Dorsolateral prefrontal cortex (tissue), 122 donors: ENCODE measurements at places on chromosomes 16 and 17.

DNA sequence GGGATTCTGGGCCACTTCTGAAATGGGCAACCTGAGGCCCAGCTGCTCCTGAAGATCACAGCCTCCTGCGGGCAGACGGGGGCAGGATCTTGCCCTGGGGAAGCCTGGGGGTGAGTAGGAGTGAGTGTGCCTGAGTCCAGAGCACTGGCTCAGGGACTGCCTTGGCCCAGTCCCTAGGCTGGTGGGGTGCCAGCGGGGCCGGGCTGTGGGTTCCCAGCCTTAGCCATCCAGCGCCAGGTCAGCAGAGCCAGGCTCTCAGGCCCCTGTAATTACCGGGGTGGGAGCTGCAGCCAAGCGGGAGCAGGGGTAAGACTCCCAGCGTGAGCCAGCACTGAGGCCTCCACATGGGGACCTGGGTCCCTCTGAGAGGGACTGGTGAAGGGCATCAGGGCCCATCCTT, 8.2 kb downstream of the SPNS2 start:
- no peak for DNase-seq

DNA sequence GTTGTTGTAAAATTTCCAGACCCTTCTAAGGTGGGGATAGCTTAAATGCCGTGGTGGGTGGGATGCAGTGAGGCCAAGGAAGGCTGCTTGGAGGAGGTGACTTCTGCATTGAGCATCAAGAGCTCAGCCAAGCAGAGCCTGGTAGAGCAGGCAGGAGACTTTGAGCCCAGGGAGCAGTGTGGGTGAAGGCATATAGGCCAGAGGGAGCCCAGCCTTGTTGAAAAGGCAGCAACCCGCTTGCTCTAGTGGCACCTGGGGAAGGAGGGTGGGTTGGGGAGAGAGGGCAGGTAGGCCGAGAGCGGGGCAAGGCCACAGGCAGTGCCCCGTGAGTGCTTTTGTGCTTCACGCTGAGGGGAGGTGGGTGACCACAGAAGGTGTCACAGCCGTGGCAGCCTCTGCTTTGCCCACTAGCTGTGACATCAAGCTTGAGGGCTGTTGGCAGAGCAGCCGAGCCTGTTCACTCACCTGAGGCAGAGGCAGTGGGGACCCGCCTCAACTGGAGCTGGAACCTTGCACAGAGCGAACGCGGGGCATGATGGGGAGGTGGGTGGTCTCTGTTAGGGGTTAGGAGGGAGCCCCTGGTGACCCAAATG, 56.1 kb downstream of the IRF8 start:
- no peak for DNase-seq

DNA sequence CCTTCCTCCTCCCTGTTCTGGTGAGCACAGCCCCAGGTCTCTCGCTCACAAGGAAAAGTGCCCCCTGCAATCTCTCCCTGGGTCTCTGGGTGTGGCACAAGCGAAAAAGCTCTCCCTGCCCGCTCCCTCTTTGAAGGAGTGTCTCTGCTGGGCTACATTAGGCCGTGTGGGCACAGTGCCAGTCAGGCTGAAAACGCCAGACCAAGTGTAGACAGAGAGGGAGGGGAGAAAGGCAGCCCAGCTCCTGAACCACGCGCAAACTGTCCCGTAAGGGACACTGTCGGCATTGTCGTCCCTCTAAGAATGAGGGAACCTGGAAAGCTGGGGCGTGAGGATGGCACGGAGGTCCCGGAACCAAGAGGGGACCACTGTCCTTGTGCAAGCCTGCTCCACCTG, 3.9 kb downstream of the SMIM5 start:
- no peak for DNase-seq

- no peak for DNase-seq
Observed at GRCh38 chr17:33667671-33668070, 374.6 kb upstream of the ASIC2 start.

DNA sequence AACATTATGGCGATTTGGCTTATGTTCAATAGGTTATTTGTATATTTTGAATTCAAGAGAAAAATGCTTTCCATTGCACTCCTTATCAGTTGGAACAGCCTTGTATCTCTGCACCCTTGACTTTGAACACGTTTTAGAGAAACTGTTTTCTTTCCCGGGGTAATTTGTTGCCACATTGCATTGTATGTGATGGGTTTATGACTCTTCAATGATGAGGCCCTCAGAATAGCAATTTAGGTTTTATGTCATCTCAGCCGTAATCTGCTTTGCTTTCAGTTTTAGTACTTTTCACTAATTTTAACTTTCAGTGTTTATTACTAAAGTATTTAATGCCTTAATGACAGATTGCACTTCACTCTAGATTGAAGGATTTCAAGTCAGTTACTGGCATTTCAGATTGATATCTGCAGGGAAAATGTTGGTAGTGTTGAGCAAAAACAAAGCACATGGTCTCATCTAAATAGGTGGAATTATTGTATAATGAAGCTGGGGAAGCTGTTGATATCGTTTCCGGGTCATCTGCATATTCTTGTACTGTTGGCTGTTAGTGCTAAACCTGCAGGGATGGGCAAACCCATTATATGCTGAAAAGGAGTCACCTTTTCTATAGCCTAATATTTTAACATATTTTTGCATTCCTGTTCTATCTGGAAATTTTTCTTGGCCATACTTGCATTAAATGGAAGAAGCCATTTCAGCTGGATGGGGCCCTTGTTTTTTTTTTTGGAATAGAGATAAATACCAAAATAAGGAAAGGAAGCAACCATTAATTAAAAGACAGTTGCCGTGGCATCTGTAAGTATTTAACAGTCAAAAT, 2.0 kb downstream of the LUC7L3 start:
- no peak for DNase-seq

- no peak for DNase-seq
Observed at GRCh38 chr16:24851700-24852099, 5.9 kb downstream of the SLC5A11 start.

- no peak for DNase-seq
Observed at GRCh38 chr16:12016291-12016947, 39.9 kb downstream of the SNX29 start.

GRCh38 chr17:12024327-12024726, 3.6 kb downstream of the MAP2K4 start:
- DNase-seq: no peak

DNA sequence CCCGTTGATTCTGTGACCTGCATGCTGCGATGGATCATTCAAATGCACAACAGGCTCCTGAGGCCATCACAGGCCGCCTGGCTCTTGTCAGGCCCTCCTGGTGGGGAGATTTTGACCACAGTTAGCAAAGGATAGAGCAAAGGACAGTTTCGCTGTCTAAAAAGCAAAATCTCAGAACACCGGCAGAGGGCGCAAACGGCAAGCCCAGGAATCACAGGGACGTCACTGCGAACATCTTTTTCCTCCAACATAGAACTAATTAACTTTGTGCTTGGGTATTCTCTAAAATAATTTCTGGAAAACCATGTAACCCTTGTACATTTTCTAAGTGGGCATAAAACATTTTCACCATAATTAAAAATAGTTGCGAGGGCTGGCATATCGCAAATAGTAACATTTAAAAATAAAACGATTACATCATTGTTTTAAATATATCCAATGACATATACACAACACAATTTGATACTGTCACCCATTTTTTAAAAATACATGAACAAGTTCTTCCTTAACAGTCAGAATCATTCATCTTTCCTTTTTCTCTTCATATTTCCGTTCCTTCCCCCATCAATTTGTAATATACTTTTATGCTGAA, 19.7 kb upstream of the SLC47A1 start:
- DNase-seq: peak; percentile 81

DNA sequence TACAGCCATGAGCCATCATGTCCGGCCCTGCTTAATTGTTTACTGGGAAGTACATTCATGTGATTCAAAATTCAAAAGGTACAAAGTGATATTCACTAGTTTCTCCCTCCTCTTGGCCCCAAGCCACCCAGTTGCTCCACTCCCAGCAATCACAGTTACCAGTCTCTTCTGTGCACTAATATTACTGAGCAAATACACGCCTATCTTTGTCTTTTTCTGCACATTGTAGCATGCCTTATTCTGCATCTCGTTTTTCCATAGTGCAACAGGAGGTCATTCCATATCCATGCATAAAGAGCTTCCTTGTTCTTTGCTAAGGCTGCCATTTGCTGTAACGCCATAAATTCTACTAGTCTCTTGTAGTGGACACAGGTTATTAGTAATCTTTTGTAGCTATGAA, 2.2 kb upstream of the ALOX15 start:
- DNase-seq: no peak

DNA sequence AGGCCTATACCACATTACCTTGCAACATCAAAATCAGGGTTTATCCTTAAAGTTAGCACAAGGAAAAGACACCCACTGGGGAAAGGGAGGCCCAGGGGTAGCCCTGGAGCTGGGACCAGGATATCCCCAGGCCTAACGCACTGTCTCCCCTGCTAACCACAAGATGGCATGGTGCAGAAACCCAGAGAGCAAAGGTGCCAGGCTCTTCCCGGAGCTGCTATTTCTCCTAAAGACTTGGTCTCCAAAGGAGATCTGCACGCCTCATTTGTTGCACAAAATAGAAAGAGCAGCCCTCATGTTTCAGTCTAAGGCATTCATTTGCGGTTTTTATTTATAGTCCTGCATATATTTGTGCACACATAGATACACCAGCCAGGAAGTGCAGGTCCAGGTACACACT, 408.6 kb downstream of the SOX9 start:
- DNase-seq: no peak
